ENCODE measurements at places on chromosomes 1 and 21.
A peak's percentile ranks its signal among the peaks of the same experiment; 100 is the strongest.

DNA sequence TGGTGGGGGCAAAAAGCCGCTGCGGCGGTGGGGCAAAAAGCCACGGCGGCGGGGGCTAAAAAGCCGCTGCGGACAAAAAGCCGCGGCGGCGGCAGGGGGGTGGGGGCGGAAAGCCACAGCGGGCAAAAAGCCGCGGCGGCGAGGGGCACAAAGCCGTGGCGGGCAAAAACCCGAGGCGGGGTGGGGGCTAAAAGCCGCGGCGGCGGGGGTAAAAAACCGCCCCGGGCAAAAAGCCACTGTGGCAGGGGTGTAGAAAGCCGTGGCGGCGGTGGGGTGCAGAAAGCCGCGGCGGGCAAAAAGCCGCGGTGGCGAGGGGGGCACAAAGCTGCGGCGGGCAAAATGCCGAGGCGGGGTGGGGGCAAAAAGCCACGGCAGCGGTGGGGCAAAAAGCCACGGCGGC is 3901.8 kb downstream of the SRGAP2C start:
- DNase-seq: no peak

DNA sequence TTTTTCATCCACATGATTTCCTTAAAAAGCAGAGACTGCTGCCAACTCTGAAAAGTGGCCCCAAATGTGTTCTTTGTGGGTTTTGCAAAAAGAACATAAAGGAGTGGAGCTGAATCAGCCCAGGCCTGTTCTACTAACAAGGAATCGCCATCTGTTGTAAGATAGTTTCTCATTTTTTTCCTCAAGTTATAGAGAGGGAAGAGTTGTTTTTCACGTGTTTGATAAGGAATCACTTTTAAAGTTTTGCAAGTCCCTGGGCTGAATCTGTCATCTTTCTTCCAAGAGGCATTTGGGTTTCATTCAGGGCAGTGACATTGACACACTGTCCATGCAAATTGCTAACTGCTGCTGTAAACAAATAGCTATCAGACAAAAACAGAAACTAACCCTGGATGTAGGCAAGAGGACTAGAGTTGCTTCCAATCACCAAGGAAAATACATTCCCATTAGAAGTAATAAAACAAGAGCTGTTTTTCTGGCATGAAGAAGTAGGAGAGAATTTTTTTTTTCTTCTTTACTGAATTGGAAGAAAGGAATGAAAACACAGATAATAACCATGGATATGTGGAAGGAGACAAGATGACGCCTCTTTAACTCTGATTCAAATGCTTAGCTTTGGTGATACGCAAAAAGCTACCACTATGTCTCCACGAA is 58.8 kb upstream of the TBX15 start:
- no peak for DNase-seq

DNA sequence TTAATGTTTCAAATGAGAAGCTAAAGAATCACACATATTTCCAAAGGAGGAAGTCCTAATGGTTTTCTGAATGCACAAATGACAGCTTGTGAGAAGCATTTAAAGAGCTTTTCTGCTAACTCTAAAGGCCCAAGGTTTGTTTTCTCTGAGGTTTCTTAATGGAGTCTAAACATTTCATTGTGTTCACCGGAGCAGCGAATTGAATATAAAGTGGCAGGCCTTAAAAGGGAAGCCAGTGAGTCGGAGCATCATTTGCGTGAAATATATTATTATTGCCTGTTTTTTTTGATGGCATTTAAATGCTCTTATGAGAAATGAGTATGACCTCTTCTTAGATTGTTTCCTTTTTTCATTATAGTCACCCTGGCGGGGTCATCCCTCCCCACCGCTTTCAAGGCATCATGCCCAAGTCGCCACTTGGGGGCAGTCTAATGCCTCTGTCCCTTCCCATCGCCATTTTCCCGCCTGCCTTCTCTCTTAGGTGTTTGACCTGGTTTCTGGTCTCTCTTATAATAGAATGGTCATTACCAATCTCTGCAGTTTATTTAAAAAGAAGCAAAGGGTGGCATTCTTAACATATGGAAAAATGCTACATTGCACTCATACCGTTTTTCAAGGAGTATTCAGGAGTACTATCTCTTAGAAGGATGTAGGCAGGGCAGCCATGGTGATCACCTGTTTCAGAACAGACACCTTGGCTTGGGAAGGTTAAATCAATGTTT is 25.3 kb upstream of the OVAAL start:
- peak; percentile 49 for DNase-seq

GRCh38 chr21:46564391-46564790 is 40.5 kb downstream of the S100B start:
- DNase-seq: no peak

GRCh38 chr1:204992201-204992997 is 50.6 kb upstream of the CNTN2 start:
- DNase-seq: peak; percentile 83

- no peak for DNase-seq
Measured at GRCh38 chr1:21321963-21322680, 31.9 kb upstream of the ECE1 start.

DNA sequence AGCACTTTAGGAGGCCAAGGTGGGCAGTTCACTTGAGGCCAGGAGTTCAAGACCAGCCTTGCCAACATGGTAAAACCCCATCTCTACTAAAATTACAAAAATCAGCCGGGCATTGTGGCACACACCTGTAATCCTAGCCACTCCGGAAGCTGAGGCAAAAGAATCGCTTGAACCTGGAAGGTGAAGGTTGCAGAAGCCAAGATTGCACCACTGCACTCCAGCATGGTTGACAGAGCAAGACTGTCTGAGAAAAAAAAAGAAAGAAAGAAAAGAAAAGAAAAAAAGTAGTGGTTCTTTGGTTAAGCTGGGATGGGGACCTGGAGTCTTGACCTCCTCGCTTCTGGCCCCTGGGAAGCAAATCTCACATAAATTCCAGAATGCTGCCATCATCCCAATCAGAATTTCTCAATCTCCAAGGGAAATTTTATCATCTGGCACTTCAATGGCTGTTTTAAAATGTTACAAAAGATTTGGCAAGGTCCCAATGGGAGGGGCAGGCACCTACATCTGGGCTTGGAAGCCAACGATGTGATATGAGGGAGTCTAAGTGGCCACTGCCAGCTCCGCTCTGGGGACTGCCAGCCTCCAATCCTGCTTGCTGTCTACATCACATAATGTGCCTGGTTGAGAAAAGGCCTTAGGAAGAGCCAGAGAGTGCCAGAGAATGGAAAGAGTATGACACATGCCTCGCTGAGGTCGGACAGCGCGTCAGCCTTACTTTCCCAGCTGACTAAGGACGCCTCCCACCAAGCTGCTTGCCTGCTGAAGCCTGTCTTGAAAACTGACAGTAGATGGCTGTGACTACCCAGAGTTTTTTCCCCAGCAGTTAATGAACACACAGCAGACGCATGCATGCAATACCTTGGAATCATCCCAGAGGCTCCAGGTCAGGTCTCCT is 42.1 kb upstream of the SRP9 start:
- no peak for DNase-seq

DNA sequence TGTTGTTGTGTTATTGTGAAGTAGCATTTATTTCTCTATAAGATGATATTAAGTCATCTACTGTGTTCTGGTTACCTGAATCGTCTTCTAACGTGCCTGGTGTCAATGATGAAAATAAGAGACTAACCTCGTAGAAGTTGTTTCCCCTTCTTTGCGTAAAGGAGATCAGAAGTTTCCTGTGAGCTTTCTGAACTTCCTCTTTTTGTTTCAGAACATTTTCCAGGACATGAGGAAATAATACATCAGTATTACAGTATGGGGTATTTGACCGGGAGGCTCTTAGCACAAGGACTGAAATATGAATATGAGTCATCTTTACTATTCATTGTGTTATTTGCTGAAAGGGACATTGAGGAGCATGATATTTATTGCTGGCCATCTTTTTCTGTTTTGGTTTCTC is 1.3 kb downstream of the ST6GALNAC3 start:
- DNase-seq: peak; percentile 85

GRCh38 chr1:111733183-111733991 is 5.8 kb downstream of the INKA2 start:
- DNase-seq: peak; percentile 96

GRCh38 chr1:87337606-87338005 is 8.9 kb downstream of the LMO4 start:
- no peak for DNase-seq

- no peak for DNase-seq
Measured at GRCh38 chr1:8348047-8348776, 30.3 kb downstream of the SLC45A1 start.
